Stimulated activated CD4-positive, alpha-beta T cell treated with anti-CD3 and anti-CD28 coated beads, TNF-alpha, amount 100 ng/mL, for 48 hours (primary cell): ENCODE measurements at places on chromosomes 4 and X.

GRCh38 chrX:129781680-129782495, 2.1 kb downstream of the SASH3 start:
- DNase-seq = no peak

GRCh38 chr4:88009871-88010270, 2.4 kb downstream of the PKD2 start:
- no peak for DNase-seq

DNA sequence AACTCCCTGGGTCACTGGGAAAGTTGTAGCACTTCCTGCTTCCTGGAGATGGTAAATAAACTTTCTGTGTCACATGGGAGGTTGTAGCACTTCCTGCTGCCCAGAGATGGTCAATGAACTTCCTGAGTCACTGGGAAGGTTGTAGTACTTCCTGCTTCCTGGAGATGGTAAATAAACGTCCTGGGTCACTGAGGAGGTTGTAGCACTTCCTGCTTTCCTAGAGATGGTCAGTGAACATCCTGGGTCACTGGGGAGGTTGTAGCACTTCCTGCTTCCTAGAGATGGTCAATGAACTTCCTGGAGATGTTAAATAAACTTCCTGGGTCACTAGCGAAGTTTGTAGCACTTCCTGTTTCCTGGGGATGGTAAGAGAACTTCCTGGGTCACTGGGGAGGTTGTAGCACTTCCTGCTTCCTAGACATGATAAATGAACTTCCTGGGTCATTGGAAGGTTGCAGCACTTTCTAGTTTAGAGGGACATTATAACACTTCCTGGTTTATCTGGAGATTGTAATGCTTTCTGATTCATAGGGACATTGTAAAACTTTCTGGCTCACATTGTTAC, 62.3 kb upstream of the CD99 start:
- DNase-seq = no peak

GRCh38 chr4:115126491-115126890, 13.1 kb upstream of the NDST4 start:
- no peak for DNase-seq

DNA sequence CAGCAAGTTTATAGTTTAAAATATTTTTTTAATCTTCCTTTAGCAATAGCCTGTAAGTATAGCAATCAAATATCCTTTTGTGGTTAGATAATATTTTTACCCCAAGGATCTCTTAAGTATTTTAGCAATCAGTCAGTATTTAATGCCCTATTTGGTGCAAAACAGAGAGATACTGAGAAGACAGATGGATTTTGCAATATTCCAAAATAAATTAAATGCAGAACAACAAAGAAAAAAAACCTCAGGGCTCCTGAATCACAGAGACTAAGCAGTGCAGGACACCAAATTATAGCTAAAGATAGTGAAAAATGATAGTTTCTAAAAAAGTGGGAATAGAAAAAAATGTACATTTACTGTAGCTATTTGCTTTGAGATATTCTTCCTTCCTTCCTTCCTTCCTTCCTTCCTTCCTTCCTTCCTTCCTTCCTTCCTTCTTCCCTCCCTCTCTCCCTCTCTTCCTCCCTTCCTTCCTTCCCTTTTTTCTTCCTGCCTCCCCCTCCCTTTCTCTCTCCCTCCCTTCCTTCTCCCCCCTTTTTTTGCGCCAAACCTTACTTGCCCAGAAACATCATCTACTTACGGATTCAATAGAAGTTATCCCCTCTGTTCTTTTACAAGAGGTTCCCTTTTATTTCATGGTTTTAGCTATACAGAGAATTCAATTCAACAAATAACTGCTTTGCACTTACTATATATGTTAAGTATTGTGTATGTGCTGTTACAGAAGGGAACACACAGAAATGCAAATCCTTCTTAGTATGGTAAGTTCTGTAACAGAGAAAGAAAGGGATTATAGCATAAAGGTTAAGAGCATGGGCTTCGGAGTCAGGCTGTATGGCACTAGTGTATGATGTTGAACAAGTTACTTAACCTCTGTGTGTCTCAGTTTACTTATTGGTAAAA, 219.0 kb downstream of the CPE start:
- DNase-seq = no peak

- no peak for DNase-seq
Measured at GRCh38 chrX:68686097-68686977, 38.9 kb downstream of the STARD8 start.

GRCh38 chr4:172601195-172601594, 567.4 kb upstream of the GALNT7 start:
- no peak for DNase-seq

DNA sequence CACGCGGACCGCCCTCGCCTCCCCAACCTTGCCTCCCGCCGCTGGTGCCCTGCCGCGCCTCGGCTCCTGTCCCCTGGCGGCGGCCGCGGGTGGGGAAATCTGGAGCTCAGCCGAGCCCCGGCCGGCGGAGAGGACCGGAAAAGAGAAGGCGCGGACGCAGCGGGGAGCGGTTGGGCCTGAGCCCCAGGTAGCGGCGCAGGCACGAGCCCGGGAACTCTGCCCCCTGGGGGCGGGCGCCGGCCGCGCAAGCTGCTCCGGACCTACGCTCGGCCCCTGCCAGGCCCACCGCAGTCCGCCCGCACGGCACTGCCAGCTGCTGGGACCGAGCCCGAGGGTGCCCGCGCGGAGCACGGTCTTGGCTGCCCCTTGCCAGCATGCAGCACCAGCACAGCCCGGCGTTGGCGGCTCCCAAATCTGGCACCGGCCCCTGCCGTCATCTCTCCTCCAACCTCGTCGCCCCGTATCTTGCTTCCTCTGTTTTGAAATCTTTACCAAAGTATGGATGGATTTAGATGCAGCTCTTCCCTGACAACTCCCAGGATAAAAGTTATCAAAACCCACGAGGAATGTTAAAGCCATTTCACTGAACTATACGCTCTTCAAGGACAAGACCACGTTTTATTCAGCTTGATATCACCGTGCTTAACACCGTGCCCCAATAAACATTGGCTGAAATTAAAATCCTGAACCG, at the start of gene PRSS12:
Gene PRSS12, minus strand, starts transcription at position 161 of the 691 bp plus-strand sequence. CDS start 283 bp downstream, outside the sequence.
- peak; percentile 56 for DNase-seq
